ENCODE measurements at places on chromosomes 3 and 15.

DNA sequence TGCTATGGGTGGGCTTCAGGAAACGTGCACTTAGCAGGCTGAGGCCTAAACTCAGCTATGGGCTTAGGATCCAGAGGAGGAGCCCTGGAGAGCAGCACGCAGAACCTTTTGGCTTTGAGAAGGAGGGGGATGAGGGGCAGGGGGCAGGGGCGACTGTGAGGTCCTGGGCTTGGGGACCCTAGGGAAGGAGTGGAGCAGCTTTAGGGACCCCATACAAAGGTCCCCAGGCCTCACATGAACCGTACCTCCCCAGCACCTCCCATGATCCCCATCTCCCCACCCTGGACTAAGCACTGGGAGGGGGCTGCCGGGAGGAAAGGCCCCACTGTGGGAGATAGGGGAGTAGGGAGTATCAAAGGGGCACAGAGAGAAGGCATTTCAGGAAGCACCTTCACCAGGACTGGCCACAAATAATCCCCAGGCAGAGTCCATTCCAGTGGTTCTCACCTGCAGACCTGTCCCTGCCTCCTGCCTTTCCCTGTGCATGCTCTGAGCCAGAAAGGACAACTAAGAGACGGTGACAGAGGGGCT, 62.0 kb upstream of the KLF13 start:
- no peak for DNase-seq

DNA sequence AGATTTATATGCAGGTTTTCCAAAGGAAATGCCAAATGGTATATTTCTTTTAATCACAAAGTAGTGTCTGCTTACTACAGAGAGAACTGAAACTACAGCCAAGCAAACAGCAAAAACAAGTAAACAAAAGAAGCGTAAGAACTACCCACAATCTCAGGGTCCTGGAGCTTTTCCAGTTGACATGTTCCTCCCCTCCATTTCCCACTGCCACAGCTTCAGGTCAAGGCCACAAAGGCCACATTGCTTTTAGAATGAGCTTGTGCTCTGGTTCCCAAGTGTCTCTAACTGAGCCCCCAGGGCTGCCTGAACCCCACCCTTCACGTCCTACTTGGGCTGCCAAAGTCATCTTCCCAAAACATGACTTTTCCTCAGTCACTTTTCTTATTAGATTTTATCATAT, 24.1 kb downstream of the CTDSPL start:
- no peak for DNase-seq

DNA sequence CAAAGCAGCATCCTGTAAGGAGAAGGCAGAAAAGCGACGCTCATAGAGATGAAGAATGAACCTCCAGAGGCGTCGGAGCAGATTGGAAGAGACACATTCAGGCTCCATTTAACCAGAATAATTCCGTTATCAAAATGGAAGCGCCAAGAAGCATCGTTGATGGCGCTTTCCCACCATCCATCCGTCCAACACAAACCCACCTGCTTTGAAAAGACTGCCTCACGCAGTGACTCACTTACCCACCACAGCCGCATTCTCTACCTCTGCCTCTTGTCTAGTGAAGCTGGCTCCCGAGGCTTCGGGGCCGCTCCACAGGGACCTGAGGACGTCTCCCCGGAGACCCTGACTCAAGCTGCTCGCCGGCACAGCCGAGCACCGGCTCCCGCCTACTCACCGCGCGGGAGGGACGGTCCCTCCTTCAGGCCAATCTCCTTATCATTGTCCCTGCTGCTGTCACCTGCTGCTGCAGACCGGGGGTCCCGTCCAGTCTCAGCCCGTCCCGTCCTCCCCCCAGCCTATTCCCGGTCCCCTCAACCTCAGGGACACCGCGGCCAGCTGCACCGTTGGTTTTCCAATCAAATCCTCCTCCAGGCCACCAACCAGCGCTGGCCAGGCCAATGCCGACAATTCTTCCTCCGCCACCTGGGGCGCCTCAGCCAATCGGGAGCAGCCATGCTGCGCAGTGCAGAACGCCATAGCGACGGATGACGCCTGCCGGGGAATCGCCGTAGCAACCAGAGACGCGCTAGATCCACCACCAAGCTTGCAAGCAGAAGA, at the start of gene NEK10:
Gene NEK10 (minus strand): TSS at position 553 of the 777 bp plus-strand sequence. CDS start 16,501 bp downstream, outside the sequence.
- DNase-seq, result peak; percentile 84

GRCh38 chr15:71562251-71562650, 248.1 kb upstream of the NR2E3 start:
- no peak for DNase-seq

- no peak for DNase-seq
These were observed 1.6 kb downstream of the IL17RC start for GRCh38 chr3:9918261-9919038.

DNA sequence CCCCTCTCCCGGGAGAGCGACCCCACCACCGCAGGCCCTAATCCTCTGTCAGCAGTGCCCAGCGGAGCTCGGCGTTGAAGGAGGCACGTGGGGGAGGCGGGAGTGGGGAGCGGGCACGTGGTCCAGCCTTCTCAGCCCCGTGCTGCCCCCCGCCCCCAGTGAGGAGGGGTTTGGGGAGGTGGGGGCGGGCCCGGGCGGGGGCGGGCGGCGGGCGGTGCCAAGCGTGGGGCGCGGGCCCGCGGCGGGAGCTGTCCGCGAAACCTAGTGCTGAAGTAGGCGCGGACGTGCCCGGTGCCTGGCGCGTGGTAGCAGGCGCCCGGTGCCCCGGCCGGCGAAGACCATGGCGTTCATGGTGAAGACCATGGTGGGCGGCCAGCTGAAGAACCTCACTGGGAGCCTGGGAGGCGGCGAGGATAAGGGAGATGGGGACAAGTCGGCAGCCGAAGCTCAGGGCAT, at the start of gene CPLX3:
Gene CPLX3 (plus strand): TSS at position 264 of the 456 bp plus-strand sequence. CDS start 77 bp downstream, at position 341.
- DNase-seq, result no peak

- DNase-seq, result no peak
These were observed 31.2 kb upstream of the FXR1 start for GRCh38 chr3:180881065-180881801.

GRCh38 chr15:75209289-75209676, 7.6 kb downstream of the C15orf39 start:
- DNase-seq, result no peak
